ENCODE measurements at places on chromosomes 5 and 9.

- peak; percentile 79 for DNase-seq
Measured at GRCh38 chr5:102959055-102959454, 160.9 kb downstream of the GIN1 start.

- DNase-seq, result no peak
Measured at GRCh38 chr5:123278284-123278683, 144.9 kb downstream of the CEP120 start.

DNA sequence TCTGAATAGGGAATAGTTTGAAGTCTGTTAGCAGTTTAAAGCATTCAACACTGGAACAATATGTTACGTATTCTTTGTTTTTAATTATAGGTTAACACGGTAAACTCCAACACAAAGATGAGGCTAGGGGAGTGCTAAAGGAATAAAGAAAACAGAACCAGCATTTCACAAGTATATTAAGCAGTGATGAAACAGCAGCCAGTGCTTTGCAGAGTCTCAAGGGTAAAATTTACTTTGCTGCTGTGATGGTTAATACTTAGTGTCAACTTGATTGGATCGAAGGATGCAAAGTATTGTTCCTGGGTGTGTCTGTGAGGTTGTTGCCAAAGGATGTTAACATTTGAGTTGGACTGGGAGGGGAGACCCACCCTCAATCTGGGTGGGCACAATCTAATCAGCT, 30.0 kb upstream of the GSN start:
- DNase-seq, result no peak

GRCh38 chr5:86688406-86688805, 70.7 kb downstream of the COX7C start:
- DNase-seq, result no peak

- DNase-seq, result no peak
Measured at GRCh38 chr9:88789785-88790184, 201.5 kb upstream of the S1PR3 start.

DNA sequence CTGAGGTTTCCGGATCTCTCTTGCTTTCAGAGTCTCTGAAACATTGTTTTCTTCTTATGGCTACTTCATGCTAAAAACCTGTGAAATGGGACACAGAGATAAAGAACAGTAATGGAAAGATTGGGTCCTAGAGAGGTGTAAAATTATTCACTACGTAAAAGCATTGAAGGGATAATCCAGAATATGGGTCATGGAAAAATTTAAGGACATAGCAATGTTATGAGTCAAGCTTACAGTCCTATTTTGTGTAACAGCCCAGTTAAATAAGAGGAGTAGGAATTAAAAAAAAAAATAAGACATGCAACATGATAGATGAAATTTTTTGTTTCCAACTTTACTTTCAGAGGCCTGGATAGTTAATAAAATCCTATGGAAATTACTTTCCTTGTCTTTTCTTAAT, 61.9 kb upstream of the ELL2 start:
- DNase-seq, result no peak

DNA sequence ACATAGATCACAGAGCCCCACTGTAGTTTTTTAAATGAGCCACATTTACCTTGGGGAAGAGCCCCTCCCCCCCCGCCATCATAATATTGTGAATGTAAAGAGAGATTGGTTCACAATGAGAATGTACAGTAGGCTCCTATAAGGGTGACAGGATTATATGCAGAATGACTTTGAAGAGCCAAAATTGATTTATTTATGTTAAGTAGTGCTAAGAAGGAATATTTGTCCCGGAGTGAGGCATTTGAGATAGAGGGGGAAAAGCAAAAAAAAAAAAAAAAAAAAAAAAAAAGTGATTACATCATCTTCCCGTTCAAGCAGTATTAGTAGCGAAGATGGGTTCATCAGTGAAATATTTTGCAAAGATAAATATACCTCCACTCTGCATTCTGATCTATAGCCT, 73.9 kb downstream of the PIK3R1 start:
- DNase-seq, result no peak

DNA sequence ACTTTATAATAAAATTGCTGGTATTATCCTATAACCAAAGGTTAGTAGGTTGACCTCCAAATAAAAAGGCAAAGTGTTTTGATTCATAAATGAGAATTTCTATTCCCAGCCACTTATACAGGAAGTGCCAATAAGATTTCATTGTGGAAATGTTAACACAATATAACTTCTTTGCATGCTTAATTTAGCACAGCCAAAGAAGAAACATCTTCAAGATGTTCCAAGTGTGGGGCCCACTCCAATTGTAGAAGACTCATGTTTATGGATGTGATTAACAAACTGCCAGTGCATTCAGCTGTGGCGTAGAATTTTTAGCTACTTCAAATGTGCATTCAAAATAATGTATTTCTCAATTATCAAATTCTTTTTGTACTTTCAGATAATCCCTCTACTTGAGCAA, 402.3 kb downstream of the DEPDC1B start:
- no peak for DNase-seq

- DNase-seq, result no peak
Measured at GRCh38 chr5:955886-956761, 52.5 kb upstream of the NKD2 start.

GRCh38 chr5:42632354-42632900, 124.2 kb upstream of the CCDC152 start:
- DNase-seq, result no peak

DNA sequence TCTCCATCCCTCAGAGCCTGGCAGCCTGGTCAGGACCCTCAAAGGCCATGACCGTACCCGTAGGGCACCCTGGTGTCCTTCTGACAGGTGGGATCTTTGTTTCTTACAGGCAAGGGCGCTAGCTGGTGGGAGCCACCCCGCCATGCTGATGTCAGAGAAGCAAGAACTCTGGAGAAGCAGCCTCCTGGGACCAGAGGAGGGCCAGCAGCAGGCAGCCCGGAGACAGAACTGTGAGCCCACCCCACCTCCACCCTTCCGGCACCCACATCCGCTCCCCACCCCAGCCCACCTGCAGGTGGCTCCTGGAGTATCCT, 42.2 kb upstream of the IL17B start:
- no peak for DNase-seq

DNA sequence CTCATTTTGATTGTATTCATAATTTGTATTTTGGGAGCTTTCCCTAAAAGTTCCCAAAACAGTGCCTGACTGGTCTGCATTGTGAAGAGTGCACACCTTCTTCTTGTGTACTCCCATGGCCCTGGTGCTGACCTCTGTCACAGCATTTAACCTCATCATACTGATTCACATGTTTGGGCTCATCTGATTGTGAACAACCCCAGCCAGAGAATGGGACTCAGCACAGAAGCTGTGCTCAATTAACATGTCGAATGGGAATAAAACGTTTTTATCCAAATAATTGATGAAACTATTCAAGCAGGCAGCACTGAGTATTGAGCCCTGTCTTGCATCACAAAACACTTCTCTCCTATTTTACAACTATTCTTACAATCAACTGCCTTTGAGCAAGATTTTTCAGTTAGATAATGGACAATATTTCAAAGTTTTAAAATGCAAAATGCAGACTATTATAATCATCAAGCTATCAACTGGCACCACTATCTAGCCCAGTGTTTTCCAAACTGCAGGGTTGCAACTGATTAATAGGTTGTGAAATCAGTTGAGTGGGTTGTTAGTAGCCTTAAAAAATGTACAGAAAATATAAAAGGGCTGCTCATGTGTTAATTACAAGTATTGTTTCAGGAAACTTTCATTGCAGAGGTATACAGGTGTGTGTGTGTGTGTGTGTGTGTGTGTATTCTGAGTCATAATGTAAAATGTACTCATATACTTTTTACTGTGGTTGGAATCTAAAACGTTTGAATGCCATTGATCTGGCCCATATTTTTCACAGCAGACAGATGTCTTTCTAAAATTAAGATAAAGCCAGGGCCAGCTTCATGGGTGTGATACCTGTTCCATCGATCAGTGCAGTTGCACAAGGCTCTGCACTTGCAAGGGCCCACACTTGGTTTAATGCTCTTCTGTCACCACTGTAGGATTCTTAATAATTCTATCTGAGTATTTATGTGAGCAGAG, 190.5 kb downstream of the PIK3R1 start:
- no peak for DNase-seq

DNA sequence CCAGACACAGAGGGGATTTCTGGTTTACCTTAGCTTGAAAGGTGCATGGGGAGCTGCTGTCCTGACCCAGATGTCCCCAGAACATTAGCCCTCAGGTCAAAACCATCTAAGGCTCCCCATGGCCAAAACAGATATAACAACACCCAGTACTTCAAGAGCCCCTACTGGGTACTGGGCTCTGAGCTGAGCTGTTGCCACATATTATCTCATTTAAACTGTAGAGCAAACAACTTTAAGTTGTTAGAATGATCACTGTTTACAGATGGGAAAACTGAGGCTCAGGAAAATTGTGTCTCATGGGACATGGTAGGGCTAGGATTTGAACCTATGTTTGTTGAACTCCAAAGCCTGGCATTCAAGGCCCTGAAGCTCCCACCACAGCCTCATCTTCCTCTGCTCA, 20.6 kb upstream of the SLC25A51 start:
- no peak for DNase-seq

GRCh38 chr5:137415231-137415681, 83.9 kb downstream of the SPOCK1 start:
- DNase-seq, result peak; percentile 22

GRCh38 chr5:5542654-5543053, 120.2 kb downstream of the ICE1 start:
- no peak for DNase-seq

GRCh38 chr5:34656700-34657273, 659 bp downstream of the RAI14 start:
- DNase-seq, result no peak

GRCh38 chr9:111762556-111762955, 32.2 kb downstream of the SHOC1 start:
- no peak for DNase-seq

DNA sequence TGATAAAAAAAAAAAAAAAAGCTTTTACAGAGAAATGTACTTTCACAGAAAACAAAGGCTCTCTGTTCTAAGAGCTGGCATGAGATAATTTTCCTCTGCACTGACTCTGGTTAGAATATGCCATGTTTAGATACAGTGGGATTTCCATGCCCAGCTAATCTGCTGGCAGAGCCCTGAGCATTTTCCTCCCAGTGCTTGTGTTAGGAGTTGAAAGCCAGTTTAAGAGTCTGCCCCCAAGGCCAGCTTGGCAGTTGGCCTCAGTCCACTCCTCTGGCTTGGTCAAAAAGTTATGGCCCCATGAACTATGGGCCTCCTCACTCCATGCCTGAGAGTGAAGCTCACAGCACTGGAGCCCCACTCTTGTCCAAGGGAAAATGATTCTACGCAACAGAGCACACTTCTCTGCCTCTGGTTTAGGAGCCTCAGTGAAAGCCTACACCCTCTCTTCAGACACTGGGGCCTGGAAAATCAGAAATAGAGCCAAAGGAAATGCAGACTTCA, 21.9 kb downstream of the MOCS2 start:
- no peak for DNase-seq

DNA sequence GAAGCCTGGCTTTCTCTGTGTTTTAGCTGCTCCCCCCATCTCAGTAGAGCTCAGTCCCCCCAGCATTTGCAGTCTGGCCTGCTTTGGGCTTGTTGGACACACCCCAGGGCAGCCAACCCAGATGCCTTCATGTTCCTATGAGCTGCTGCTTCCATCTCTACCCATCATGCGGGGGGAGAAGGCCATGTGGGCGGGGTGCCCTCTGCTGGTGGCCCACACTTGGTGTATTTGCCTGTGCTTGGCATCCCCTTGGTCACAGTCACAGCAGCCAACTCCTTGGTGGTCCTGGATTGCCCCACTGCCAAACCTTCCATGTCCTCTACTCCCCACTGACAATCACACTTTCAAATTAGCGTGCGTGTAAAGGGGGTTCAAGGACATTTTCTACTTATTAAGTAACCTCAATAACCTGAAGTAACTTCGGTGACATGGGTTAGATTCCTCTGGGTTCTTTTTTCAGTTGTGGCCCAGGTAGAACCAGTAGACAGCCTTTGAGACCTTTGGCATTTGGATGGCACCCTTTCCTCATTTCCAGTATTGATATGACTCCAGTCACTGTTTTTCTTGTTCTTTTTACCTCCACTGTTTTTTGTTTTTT, 42.8 kb downstream of the SNX30 start:
- no peak for DNase-seq

GRCh38 chr5:1134478-1134877, 22.6 kb upstream of the SLC12A7 start:
- DNase-seq, result no peak

All from amniotic stem cell (primary cell).